ENCODE measurements at places on chromosomes 6 and 20.

- no peak for DNase-seq
Measured at GRCh38 chr6:122697458-122697857, 82.1 kb upstream of the FABP7 start.

DNA sequence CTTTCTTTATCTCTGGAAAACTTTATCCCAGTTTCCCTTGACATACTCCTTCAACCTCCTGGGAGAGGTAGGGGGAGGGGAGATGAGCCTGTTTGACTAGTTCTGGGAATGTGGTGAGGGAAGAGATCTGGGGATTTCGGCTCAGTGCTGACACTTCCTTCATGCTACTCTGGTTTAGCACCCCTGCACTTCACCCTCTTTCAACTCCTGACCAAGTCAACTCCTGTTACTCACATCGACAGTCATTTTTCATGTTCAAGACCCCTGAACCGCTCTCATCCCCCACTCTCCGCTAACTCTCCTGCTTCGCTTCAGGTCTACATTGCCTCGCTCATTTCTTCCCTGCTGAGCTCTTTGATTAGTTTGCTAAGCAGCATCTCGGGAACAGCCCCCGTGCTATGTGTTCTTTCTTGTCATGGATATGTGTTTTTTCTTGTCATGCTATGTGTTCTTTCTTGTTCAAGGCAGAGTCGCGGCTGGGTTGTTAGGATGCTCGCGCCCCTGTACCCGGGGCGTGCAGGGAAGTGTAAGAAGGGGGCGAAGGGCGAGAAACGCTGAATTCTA lies 16.6 kb upstream of the TRIM27 start:
- no peak for DNase-seq

GRCh38 chr6:105429676-105430075 lies 26.8 kb upstream of the PREP start:
- DNase-seq: no peak

DNA sequence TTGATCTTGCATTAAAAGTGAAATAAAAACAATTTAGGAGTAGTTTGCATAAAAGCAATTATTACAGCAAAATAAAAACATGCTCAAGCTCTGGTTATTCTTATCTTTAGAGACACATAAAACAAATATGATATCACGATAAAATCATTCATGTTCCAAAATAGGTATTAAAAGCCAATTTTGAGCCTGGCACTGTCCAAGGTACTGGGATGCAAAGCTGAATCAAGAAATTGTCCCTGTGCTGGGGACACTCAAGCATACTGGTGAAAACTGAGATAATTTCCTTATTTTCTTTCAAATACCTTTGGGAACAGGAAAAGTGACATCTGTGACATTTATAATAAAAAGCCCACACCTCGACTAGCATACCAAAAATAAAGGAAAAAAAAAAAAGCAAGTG lies 931 bp upstream of the MTCL3 start:
- DNase-seq: no peak

- DNase-seq: no peak
Measured at GRCh38 chr6:165453395-165453794, 144.0 kb upstream of the C6orf118 start.

DNA sequence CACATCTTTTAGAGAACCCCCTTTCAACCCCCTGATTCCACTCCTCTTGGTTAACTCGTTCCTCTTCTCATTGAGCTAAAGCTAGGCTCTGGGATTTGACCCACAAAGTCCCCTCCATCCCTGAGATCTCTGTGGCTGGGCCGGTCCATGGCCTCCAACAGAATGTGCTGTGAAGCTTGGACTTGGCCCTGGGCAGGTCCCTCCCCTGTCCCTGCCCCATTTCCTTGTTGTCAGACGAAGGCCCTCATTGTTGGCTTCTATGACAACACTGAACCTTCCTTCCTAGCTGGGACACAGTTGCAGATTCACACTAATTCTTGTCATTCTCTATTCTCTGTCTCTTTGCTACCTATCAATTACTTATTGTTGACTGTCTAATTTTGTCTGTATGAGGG lies 156.1 kb downstream of the SYCP2 start:
- no peak for DNase-seq

- no peak for DNase-seq
Measured at GRCh38 chr6:168615837-168616236, 174.9 kb downstream of the SMOC2 start.

DNA sequence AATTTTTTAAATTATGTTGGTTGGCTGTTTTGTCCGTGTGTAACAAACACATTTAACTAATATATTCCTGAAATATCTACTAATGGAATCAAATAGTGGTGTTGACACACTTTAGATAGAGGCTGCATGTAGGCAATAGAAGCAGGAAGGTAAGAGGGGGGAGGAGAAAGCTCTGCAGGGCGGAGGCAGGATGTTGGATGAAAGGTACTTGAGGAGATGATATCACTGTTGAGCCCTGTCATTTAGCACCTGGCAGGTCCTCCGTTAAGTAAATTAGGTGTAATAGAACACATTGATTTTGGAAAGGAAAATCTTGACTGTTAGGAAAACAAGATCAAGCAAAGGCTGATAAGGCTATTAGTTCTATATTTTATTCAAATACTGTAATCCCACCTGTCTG lies 618.7 kb downstream of the PKHD1 start:
- no peak for DNase-seq

DNA sequence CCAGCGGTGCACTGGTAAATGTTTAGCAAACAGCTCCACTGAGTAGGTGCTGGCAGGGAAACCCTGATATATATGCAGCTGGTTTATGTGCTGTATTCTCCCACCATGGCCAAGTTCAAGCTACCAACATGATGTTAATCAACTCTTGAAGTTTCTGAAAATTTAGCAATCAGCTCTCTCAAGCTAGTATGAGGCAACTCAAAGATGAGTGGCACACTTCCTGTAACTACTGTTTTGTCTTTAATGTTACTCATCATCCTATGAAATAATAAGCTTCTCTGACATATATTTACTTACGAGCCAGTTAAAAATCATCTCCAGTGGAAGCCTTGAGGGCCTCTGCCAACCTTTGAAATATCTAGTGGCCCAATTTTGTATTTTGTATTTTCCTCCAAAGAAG lies 54.7 kb downstream of the TRMT6 start:
- no peak for DNase-seq

- DNase-seq: no peak
Measured at GRCh38 chr6:39263303-39264037, 34.2 kb upstream of the KCNK5 start.

GRCh38 chr6:89368999-89369398 lies 16.5 kb upstream of the UBE2J1 start:
- DNase-seq: no peak

- no peak for DNase-seq
Measured at GRCh38 chr6:20024316-20024673, 187.1 kb downstream of the ID4 start.

- DNase-seq: no peak
Measured at GRCh38 chr6:139568151-139568955, 193.9 kb upstream of the CITED2 start.

DNA sequence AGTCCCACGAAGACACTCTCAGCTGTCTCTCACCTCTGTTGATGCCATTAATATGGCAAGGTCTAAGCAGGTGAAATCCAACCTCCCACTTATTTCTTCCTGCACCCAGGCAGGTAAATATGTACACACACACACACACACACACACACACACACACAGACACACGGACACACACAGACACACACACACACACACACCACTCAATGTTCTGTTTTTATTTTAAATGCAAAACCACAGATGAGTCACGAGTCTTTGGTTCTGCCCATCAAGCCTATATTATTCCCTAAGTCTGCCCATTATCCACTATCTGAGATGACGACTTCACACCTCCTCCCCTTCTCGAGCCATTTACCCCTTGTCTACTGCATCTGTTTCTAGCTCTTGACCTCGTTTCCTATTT lies 344.7 kb downstream of the CDH26 start:
- no peak for DNase-seq

GRCh38 chr6:166464068-166465002 lies 81.6 kb upstream of the MPC1 start:
- DNase-seq: no peak

- DNase-seq: no peak
Measured at GRCh38 chr6:8207869-8208191, 105.5 kb upstream of the EEF1E1 start.

DNA sequence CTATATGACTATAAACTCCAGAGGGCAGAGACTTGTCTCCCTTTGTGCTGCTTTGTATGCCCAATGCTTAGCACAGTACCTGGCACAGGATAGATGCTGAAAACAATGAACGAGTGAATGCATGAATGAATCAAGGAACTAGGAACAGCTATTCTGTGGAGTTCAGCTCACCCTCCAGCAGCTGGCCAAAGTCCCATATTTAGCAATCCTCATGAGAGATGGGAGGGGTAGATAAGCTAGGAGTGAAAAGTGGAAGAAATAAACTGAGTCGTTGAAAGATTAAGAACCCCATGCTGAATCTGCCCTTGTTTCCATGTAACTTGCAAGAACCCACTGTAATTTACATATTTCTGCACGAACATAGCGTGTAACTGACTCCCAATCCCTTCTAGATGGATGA lies 106.5 kb downstream of the MAFB start:
- no peak for DNase-seq

DNA sequence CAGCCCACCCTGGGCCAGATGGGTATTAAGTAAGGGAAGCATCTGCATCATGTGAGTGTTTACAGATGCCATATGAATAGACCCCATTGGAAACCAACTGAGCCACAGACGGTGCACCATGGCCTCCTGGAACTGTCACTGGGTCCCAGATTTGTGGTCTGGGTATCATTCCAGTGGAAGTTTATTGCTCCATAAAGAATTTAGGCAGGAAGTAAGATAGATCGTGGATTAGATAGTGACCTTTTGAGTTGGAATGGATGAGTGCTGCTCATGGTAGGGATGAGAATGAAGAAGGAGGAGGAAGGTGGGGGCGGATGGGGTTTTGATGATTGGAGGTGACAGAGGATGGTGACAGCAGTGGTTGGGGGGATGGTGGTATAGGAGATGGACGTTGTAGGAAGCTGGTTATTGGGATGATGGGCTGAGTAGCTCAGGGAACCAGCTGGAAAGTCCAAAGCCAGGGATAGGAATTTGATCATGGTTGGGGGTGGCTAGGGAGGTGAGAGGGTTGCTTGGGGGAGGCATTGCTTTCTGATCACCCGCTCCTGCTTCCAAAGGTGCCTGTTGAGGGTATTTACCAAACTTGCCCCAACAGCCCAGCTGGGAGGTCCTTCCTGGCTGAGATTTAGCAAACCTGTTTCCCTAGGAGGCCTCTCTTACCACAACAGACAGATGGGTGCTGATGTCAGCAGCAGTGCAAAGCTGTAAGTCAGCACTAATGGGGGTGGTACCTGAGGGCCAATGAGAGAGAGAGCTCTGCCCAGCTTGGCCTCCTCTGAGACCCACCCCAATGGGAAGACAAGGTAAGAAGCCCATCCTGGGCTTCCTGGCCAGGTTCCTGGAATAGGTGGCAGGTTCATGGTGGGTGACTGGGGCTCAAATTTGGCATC lies 78.0 kb downstream of the VEGFA start:
- no peak for DNase-seq

DNA sequence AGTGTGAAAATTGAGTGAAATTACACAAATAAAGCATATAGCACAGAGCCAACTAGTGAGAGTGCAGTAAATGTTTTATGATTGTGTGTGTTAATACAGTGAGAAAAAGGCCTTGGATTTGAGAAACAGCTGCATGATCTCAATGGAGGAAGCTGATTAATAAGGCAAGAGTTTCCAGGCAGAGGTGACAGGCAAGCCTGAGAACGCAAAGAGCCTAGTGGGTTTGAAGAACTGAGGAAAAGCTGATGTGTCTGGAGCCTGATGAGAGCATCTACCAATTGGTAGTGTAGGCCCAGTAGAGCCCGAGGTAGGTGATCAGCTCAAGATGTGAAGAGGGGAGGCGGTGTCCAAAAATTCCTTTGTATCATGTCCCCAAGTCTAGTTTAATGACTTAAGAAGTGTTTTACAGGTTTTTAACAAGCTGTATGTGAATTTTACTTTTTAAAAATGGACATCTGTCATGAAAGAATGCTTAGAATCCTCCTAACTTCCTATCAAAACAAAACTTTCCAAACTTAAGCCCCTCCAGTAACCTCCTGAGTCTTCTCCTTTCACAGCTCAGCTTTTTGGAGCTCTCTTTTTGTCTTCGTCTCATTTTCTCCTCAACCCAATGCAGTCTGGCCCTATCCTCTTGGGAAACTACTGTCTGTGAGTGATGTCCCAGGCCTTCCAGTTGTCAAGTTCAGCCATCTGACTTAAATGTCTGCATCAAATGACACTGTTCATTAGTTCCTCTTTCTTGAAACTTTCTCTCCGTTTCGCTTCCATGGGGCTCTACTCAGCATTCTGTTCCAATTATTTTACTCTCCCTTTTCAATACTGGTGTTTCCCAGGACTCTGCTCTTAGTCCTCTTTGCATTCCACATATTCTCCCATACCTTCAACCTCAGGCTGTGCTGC lies 1.2 kb downstream of the CDC40 start:
- DNase-seq: no peak

DNA sequence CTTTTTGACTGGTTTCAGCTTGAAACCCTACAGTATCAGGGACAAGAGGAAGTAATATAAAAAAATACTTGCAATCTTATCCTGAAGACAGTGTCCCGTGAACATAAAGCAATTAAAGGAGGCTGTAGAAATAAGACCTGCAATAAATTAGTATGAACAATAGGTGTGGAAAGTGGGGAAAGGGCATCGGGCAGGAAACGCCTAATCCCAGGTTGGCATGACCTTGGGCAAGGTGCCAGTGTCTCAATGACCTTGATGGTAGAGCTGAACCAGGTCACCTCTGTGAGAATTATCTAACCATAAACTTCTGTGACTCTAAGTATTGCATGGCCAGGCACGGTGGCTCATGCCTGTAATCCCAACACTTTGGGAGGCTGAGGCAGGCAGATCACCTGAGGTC lies 115.2 kb downstream of the LY86 start:
- DNase-seq: no peak

- DNase-seq: no peak
Measured at GRCh38 chr6:107398001-107398400, 61.4 kb downstream of the PDSS2 start.

DNA sequence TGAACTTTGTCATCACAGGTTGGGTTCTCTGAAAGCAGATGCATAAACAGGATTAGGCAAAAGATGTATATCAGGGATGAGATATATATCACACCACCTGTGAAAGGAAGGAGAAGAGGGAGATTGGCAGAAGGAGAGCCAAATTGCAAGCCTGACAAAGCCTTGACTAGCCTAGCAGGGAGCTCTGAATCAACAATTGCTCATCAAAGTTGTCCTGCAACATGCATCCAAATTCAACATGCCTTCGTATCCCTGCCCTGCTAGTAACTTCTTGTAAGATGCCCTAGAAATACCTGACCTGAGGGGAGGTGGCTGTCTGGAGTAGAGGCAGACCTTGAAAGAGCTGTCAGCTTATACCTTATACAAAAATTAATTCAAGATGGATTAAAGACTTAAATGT lies 207.1 kb upstream of the HTR1E start:
- no peak for DNase-seq

- DNase-seq: no peak
Measured at GRCh38 chr6:11155589-11155988, 44.1 kb upstream of the ERVFRD-1 start.

GRCh38 chr20:56360908-56361205 lies 2.1 kb downstream of the FAM210B start:
- DNase-seq: no peak

All from activated T-helper 1 cell treated with anti-CD3 and anti-CD28 coated beads, Interleukin-2, amount 50 U/mL, for 16 hours (primary cell).